ENCODE measurements at places on chromosomes 11 and 22.
A peak's percentile ranks its signal among the peaks of the same experiment; 100 is the strongest.

- no peak for DNase-seq
These were observed 4.6 kb upstream of the MUC6 start for GRCh38 chr11:1041149-1041467.

DNA sequence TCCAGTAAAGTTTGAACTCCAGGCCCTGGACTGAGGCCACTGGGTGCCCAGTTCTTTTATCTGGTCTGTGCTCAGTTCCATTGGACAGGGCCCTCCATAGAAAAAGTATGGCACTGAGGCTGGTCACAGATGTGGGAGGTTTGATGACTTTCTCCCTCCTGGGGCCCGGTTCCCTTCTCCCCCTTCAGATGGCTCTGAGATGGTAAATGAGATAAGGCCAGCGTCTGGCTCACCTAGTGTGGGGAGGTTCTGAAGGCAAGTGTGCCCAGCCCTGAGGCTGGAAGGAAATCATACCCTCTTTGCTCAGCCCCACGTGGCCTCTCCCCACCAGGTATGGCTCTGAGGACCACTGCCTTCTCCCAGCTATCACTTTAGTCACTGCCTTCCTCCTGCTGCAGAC, 1.5 kb upstream of the CLDN5 start:
- no peak for DNase-seq

GRCh38 chr22:41094041-41094593, 1.7 kb downstream of the EP300 start:
- peak; percentile 16 for DNase-seq

- DNase-seq: peak; percentile 90
These were observed 6.8 kb downstream of the ST14 start for GRCh38 chr11:130166457-130166784.

DNA sequence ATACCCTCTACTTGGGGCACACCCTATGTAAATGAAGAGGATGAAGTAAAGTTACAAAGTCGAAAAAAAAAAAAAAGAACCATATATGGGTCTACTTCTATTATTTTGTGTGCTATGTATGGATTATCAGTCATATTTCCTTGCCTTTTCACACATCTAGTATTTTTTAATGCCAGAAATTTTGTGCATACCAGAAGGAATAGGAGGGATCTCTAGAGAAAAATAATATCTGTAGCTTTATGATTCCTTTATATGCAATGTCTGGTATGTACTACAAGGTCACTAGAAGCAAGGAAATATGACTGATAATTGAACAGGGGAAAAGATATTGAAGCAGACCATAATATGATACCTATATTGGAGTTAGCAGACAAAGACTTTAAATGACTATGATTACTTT, 713.4 kb downstream of the OPCML start:
- peak; percentile 52 for DNase-seq

- no peak for DNase-seq
These were observed 21.0 kb downstream of the SLC22A12 start for GRCh38 chr11:64611869-64612646.

DNA sequence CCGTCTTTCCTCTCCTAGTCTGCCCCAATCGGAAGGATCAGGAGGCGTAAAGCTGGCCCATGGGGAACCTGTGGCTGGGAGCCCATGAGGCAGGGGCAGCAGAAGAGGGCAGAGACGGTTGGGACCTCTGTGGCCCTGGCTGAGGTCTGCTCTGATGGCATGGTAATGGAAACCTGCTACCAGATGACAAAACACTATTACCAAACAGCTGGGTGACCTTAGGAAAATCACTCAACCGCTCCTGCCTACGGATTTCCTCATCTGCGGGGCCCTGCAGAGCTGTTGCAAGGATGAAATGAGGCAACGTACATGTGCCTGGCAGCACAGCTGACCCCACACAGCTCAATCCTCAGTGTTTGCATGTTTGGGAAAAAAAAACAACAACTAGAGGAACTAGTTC, 4.6 kb downstream of the AP5B1 start:
- no peak for DNase-seq

DNA sequence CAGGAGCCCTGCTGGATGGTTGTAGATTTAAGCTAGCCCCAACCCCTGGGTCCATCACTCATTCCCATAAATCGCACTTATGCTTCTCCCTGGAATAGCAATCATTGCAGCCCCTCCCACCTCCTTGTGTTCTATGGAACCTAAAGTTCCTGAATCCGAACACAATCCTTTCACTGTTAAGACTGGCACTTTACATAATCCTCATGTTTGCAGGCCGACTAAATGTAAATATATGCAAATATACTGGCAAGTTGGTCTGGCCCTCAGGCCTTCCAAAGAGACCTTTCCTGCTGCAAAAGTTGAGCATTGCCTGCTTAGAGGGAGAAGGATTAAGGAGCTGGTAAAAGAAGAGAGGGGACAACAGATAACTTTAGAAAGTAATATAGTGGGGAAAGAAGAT, 892.9 kb downstream of the OPCML start:
- no peak for DNase-seq

GRCh38 chr11:12963051-12963450, 46.1 kb upstream of the RASSF10 start:
- no peak for DNase-seq

- no peak for DNase-seq
These were observed 14.0 kb downstream of the SAMM50 start for GRCh38 chr22:43969021-43969878.

DNA sequence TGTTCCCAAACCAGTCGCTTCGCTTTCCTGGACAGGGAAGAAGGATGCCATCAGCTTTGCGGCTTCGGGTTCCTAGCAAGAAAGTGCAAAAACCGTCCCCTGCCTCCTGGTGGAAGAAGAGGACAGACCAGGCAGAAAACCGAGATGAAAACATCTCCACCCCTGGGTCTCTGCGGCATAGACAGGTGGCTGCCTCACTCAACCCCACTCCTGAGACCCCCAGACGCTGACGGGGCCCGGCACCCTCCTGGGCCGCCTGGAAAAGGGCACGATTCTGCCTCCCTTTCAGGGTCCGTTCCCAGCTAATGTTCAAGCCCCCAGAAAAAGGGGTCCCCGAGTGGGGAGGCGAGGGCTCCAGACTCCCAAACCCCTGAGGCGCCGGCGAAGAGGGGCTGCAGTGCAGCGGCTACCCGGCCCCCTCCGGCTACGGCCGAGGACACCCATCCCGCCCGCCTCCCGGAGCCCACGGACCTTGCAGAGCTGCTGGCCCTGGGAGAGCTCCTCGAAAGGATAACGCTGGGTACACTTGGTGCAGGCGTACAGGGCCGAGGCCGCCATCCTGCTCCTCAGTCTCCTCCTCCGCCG, 569 bp downstream of the FAM76B start:
- peak; percentile 32 for DNase-seq

GRCh38 chr22:46801826-46802607, 39.6 kb downstream of the TBC1D22A start:
- no peak for DNase-seq

GRCh38 chr11:93512073-93512475, 31.1 kb downstream of the SMCO4 start:
- no peak for DNase-seq

GRCh38 chr22:46073683-46074504, 76.4 kb upstream of the PPARA start:
- DNase-seq: no peak

GRCh38 chr11:101945448-101945847, 29.1 kb upstream of the ANGPTL5 start:
- DNase-seq: no peak

GRCh38 chr11:11995601-11996000, 12.8 kb downstream of the DKK3 start:
- DNase-seq: no peak

DNA sequence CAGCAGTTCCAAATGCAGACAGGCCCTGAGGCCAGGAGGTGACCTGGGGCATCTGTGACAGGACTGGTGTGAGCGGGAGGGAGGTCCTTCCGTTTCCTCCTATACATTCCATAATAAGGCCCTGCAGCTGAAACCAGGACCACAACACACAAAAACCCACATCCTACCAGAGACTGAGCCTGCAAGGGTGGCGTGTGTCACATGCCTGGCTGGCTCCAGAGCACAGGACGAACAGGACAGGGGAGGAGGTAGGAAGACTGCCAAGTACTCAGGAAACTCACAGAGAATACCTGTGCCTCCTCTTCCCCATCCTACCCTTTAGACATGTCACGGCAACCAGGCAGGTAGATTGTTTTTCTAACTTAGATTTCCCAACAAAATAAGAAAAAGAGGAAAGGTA, 103.9 kb downstream of the ARL14EP start:
- DNase-seq: no peak

DNA sequence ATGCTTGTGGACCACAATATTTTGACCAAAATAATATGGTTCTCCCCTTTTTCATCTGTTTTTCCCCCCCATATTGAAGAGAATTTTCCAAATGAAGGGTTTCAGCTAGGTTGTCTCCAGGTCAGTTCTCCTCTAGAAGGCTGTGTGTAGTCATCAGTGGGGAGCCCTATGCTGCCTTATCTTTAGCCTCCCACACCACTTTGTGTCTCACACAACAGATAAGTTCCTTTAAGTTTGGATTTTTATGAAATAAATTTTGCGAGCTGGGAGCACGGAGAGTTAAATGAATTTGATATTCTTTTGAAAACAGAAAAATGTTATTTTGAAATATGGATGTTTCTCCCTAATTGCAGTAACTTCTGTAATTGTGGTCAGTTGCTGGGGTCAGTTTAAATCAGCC, 28.9 kb downstream of the PAX6 start:
- DNase-seq: no peak

GRCh38 chr11:24575392-24575791, 78.5 kb downstream of the LUZP2 start:
- DNase-seq: peak; percentile 74

GRCh38 chr22:44777364-44777755, 25.0 kb downstream of the ARHGAP8 start:
- no peak for DNase-seq

DNA sequence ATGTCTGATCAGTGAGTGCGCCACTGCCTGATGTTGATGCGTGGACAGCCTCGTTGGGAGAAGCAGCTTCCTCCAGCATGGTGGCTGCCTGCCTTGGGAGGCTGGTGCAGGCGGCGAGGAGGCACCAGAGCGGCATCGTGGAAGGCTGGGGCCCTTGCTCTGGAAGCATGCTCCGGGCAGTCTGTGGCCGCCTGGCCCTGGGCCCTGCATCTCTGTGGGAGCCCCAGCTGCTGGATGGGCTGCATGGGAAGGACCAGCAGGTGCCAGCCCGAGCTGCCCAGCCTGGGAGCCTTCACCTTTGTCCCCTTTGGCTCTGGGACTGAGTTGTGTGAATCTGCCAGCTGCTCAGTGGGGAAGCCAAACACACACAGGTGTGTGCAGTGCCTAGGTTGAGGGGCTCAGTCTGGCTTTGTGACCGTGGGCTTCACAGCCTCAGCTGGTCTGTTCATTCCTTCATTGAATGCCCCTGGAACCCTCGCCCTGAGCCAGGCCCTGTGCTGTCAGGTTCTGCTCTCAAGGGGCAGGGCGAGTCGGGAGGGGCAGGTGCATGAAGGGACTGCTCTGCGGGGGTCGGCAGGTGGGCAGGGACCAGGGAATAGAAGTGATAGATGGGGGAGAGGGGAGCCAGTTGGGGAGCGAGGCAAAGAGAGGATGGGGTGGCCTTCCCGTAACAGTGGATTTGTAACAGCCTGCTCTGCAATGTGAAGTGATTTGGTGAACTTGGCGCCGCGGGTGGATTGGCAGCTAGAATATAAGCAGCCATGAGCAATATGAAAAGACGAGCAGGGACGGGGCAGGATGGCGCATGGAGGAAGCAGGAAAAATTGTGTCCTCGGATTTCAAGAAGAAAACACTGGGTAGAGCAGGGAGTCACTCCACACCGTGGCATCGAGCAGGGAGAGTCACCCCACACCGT, 354.2 kb downstream of the TBC1D22A start:
- no peak for DNase-seq
